Stimulated activated CD4-positive, alpha-beta T cell treated with anti-CD3 and anti-CD28 coated beads, Interleukin-15, amount 100 ng/mL, for 1 hour (primary cell): ENCODE measurements at places on chromosomes 4 and X.

GRCh38 chrX:101287402-101287801 lies 3.7 kb downstream of the TAF7L start:
- DNase-seq = no peak

DNA sequence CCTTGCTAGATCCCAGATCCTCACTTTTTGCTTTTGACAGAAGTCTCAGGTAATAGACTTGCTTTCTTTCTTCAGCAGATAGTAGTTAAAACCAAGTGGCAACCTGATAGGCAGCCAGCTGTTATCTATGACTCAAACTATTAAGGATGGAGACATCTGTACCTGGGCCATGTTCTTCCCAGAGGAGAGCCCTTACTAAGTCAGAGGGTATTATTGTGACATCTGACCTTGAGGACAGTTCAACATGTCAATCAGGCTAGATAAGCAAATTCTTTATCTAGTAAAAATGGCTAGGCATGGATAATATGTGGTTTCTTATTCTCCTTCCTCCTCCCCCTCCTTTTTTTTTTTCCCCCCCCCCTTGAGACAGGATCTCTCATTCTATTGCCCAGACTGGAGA lies 39.2 kb downstream of the TRIM2 start:
- DNase-seq = no peak

DNA sequence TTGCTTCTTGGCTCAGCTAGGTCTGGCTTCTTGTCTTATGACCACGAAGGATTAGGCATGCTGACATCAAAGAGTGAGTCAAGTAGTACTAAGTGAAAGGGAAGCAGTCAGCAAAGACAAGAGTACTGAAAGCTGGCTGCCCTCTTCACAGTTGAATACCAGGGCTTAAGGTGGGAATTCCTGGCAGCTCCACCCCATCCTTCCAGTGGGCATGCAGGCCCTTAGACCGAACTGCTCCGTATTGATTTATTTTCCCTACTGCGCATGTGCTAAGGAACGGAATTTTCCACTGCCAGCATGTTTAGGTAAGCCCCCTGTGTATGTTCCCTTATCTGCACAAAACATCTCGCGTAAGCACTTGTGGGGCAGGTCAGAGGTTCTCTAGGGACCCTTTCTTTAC lies 2320.1 kb downstream of the ARAP2 start:
- DNase-seq = no peak

DNA sequence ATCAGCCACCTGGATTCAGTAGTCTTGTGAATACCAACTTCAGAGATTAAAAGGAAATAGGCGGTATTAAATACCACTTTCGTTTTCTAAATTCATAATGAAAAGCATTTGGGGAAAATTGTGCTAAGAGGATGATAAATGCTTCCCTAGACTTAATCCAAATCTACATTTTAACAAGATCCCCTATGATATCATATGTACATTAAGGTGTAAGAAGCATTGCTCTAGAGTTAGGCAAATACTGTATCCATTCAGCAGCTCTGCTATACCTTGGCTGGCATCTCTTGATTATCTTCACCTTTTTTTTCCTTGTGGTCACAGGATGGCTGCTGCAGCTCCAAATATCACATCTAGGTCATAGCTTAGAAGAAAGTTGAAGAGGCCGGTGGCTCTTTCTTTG lies 40.6 kb upstream of the PHEX start:
- no peak for DNase-seq

DNA sequence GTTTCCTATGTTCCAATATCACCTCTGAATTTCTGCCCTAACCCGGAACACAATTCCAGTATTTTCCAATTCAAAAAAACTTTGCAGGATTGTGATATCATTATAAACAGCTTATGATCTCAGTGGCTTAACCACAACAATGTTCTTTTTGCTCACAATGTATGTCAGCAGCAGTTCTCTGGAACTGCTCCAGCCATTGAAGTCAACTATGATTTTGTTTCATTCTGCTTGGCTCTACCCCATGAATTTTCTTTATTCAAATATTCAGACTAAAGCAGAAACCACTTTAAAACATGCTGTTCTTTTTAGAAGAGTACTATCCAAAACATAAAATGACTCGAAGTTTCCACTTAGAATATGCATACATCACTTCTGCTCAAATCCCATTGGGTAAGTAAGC lies 1611.1 kb downstream of the ARAP2 start:
- DNase-seq = no peak

DNA sequence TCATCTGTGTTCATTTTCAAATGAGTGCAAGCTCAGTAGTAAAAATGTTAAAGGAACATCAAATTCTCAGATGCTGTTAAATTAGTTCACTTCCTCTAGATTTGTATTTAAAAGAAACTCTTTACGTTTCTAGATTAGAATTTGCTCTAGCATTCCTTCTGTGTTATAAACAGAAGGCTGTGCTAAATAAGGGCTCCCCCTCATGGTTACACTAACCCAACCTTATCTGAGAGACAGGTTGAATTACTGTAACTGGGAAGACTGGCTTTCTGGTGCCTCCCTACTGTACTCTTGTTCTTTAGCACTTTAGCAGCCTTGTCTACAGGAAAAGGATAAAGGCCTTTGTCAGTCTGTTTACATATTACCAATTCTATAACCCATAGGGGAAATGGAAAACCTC lies 56.8 kb downstream of the RXFP1 start:
- DNase-seq = no peak

- no peak for DNase-seq
These were observed 54.4 kb upstream of the MAP9 start for GRCh38 chr4:155430895-155431795.

DNA sequence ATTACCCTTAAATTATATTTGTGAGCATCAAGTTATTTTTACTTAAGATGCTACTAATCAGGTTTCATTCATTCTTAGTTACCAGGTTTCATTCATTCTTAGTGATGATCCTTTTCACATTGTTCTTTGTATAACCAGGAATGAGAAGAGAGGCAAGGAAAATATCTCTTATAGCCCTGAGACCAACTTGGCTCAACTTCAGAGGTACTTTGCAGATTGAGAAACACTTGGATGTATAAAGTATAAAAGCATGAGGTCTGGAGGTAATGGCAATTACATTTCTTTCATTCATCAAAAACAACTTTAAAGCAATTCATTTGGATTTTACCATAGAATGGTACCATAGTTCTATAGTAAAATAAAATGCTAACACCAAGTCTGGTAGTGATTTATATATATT lies 231.0 kb downstream of the PRDM5 start:
- no peak for DNase-seq

- no peak for DNase-seq
These were observed 484.5 kb downstream of the PACRGL start for GRCh38 chr4:21184788-21185187.

DNA sequence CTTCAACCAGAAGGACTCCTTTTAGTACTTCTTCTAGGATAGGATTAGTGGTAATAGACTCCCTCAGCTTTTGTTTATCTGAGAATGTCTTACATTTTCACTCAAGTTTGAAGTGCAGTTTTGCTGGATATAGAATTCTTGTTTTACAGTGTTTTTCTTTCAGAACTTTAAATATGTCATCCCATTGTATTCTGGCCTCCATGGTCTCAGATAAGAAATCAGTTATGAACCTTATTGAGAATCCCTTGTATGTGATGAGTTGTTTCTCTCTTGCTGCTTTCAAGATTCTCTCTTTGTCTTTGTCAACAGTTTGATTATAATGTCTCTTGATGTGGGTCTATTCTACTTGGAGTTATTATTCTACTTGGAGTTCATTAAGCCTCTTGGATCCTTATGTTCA lies 116.1 kb upstream of the CITED1 start:
- DNase-seq = no peak

- DNase-seq = no peak
These were observed 2.2 kb upstream of the NKX1-1 start for GRCh38 chr4:1408418-1408817.

DNA sequence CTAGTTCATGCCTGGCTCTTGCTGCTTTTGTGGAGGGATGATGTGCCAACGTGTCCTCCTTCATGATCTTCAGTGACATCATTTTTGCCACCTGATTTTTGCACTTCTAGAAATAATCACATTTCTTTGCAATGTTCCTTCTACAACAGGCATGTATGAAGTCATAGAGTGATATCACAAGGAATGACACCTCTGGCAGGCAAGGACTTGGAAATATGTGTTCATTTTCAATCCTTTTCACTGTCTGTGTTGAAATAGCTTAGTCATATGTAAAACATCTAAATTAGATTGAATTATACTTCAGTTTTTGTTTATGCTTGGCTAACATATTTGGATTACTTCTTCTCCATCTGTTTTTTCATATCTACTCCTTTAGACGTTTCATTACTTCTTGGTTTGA lies 221.2 kb upstream of the STK26 start:
- no peak for DNase-seq

GRCh38 chr4:175470131-175470530 lies 341.9 kb downstream of the GPM6A start:
- no peak for DNase-seq

- peak; percentile 5 for DNase-seq
These were observed 719 bp downstream of the USO1 start for GRCh38 chr4:75724867-75725724.

- DNase-seq = no peak
These were observed 37.9 kb downstream of the EREG start for GRCh38 chr4:74402692-74403456.

GRCh38 chr4:147059064-147059731 lies 113.5 kb upstream of the TTC29 start:
- DNase-seq = no peak

DNA sequence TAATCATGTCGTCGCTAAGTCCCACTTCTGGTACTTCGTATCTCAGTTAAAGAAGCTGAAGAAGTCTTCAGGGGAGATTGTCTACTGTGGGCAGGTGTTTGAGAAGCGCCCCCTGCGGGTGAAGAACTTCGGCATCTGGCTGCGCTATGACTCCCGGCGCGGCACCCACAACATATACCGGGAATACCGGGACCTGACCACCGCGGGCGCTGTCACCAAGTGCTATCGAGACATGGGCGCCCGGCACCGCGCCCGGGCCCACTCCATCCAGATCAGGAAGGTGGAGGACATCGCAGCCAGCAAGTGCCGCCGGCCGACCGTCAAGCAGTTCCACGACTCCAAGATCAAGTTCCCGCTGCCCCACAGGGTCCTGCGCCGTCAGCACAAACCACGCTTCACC lies 11.3 kb downstream of the PNCK start:
- peak; percentile 42 for DNase-seq

DNA sequence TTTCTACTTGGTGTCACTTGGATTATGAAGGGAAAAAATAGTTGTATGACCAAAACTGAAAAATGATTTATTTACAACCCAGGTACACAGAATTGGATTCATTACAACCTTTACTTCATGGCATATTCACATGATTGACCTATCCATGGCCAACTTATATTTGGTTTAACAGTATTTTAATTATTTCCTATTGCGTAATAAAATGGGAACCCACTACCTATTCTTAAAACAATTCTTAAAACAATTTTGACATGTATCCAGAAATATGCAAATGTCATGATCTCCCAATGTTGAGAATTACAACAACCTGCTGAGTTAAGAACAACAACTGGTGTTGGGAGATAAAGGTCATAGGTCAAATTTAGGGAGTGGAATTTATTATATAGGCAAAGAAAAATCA lies 54.8 kb upstream of the DDX53 start:
- no peak for DNase-seq

DNA sequence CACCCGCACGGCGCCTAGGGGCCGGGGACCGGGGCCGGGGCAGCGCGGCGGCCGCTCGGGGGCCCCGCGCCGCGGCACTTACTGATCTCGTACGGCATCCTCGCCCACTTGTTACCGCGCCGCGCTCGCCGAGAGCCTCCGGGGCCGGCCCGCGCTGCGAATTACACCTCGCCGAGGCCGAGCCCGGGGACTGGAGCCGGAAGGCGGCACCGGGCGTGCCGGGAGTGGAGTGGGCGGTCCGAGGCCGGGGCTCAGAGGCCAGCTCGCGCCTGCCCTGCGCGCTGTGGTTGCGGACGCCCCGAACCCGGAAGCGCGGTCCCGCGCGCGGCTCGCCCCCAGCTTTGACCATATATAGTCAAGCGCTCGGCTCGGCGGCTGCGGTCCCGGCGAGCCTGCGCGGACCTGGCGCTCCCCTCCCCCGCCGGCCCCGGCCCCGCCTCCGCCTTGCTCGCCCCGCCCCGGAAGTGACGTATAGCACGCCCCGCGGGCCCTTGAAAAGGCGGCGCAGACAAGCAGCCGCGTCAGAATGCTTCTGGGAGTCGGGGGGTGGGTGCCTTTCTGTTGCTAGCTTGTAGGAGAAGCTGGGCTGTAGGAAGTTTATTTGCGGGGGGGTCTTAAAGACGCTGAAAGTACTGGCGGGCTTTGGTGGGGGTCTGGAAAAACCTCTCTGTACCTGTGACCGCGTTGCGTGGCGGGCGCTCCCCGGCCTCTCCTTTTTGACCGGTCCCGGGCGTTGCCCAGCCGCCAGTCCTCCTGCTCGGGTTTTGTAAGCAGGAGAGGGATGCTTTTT lies at the start of gene WDR1:
Gene WDR1 (minus strand): TSS at position 231 of the 790 bp plus-strand sequence. CDS start 133 bp downstream, at position 98.
- DNase-seq = peak; percentile 81

DNA sequence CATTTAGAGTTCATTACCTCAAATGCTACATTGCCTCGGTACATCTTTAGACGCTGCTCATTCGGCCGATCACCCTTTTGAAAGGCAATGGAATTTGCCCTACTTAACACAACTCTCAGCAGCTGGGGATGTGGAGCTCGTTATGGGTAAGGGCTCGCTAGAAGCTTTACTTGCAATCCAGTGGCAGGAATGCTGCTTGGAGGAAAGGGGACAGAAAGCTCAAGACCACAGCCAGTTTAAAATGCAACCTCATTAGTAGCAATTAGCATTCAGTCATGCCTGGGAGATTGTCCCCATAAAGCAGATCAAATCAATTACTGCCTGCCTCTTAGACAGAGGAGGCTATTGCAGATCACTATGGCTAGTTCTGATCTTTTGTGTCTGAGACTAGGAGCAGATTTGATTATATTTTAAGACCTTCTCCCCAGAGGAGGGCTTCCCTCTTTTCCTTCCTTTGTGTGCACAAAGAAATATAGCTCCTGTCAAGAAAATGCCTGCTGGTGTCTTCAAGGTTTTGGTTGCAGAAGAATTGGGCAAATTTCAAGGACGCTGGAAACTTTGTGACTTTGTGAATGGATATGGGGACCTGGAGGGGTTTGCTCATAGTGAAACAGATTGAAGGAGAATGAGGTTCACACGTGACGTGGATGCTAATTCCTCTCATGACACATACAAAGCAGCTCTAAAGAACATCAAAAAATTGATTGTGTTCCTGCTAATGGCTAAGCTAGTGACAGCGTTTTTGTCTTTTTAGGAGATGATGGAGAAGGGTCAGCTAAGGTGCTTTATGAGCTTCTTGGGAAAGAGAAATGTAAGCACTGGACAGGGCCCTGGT lies 237.5 kb upstream of the GLRA2 start:
- no peak for DNase-seq

DNA sequence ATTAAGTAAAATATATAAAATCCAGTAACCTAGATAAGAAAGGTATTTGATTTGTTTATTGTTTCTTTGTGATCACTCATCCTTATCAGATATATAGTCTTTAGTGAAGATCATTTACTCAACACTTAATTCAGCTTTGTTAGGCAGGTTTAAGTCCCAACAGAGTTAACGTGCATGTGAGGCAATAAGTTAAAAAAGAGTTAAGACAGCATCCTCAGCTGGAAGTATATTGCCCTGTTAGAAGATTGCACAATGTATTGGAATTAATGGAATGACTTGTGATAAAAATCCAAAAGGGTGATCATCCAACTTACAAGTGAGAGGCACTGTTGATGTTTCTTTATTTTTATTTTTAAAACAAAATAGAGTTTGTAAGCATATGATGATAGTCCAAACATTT lies 1162.1 kb downstream of the RAPGEF2 start:
- DNase-seq = no peak

- no peak for DNase-seq
These were observed 26.9 kb downstream of the AFF1 start for GRCh38 chr4:86961605-86962295.
